ENCODE measurements at places on chromosomes 16 and 17. TPM values are rescaled to one million over a fixed set of nuclear protein-coding genes. Genes with fewer than 3 reads are reported as not detected.

Gene GPR142
- not detected for polyA plus RNA-seq

Gene GNAO1
- polyA plus RNA-seq = 0.15 TPM

Gene NACA2
- not detected for polyA plus RNA-seq

Gene OR1E2
- polyA plus RNA-seq = not detected

Gene PIMREG
- polyA plus RNA-seq = 19.6 TPM

Gene RHBDL3
- polyA plus RNA-seq = 0.39 TPM

Gene KCTD11
- polyA plus RNA-seq = 12.1 TPM

- no peak for DNase-seq
- H3K27me3 ChIP-seq = peaks cover 36% of the 10 kb centered on the region
- H3K4me3 ChIP-seq = no peak overlapping the region
- no peaks in the 10 kb centered on the region for H3K4me1 ChIP-seq
- no peaks in the 10 kb centered on the region for H3K36me3 ChIP-seq
These were observed 24.7 kb upstream of the CDRT15 start for GRCh38 chr17:14261406-14261805.

DNA sequence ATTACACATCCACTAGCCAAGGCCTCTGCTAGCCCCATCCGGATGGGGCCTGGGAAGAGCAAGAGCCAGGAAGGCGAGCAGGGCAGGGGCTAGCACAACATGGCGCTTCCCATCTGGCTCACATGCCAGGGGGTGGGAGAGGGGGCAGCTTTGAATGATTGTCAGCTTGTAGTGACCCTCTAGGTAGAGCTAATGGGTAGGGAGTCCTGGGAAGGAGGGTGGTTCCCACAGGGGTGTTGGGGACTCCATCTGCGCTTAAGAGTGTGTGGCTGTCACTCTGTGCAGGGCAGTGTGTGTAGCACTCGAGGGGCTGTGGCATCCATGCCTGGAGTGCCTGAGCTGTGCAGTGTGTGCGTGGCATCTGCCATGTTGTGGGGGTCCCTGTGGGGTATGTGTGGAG, 24.5 kb downstream of the ARHGAP23 start:
- H3K27me3 ChIP-seq = no peaks in the 10 kb centered on the region
- peak overlapping the region; percentile 74 for H3K27ac ChIP-seq

DNA sequence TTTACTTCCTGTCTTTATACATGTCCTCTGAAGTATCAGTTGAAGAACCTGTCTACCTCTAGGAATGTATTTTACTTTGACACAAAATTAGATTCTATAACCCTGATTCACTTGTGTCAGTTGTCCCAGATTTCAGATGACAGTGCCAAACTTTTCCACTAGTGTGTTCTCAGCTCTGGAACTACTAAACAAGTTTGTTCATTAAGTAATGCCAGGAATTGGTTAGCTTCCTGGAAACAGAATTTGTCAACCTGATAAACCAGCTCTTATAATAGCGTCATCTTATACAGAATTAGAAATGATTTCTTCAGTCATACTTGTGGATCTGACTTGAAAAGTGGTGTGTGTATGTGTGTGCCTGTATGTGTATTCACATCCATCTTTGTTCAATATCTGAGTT, 7.4 kb downstream of the MAP3K3 start:
- H3K27me3 ChIP-seq = no peaks in the 10 kb centered on the region
- peaks cover 20% of the 10 kb centered on the region for H3K36me3 ChIP-seq
- no peak overlapping the region for H3K27ac ChIP-seq
- DNase-seq = no peak
- no peak overlapping the region for H3K4me3 ChIP-seq
- 0 out of 2 replicates have a peak, but pooled peaks cover 17% of the 10 kb centered on the region for H3K4me1 ChIP-seq

GRCh38 chr17:11506635-11507034, 91.6 kb upstream of the DNAH9 start:
- no peak overlapping the region for H3K27ac ChIP-seq
- no peak overlapping the region for H3K4me3 ChIP-seq
- no peaks in the 10 kb centered on the region for H3K4me1 ChIP-seq
- no peaks in the 10 kb centered on the region for H3K36me3 ChIP-seq
- no peak for DNase-seq
- H3K27me3 ChIP-seq = no peaks in the 10 kb centered on the region

- peaks cover 8% of the 10 kb centered on the region for H3K36me3 ChIP-seq
- H3K27me3 ChIP-seq = no peaks in the 10 kb centered on the region
- H3K27ac ChIP-seq = peak overlapping the region; percentile 86
- DNase-seq = peak; percentile 87
- peaks cover 12% of the 10 kb centered on the region for H3K4me1 ChIP-seq
These were observed 240 bp downstream of the WBP2 start for GRCh38 chr17:75854881-75855309.

GRCh38 chr17:77365584-77366186, 224.9 kb downstream of the SEC14L1 start:
- H3K36me3 ChIP-seq = no peaks in the 10 kb centered on the region
- H3K27me3 ChIP-seq = no peaks in the 10 kb centered on the region
- H3K27ac ChIP-seq = peak overlapping the region; percentile 97
- DNase-seq = peak; percentile 48
- H3K4me3 ChIP-seq = no peak overlapping the region

GRCh38 chr17:17738901-17739300, 57.6 kb downstream of the RAI1 start:
- peaks cover 69% of the 10 kb centered on the region for H3K4me1 ChIP-seq
- DNase-seq = no peak
- H3K27me3 ChIP-seq = no peaks in the 10 kb centered on the region
- H3K36me3 ChIP-seq = no peaks in the 10 kb centered on the region
- no peak overlapping the region for H3K4me3 ChIP-seq

GRCh38 chr17:26775219-26775822, 518.6 kb upstream of the WSB1 start:
- DNase-seq = no peak
- no peak overlapping the region for H3K4me3 ChIP-seq
- no peak overlapping the region for H3K27ac ChIP-seq
- H3K27me3 ChIP-seq = no peaks in the 10 kb centered on the region
- H3K4me1 ChIP-seq = no peaks in the 10 kb centered on the region

DNA sequence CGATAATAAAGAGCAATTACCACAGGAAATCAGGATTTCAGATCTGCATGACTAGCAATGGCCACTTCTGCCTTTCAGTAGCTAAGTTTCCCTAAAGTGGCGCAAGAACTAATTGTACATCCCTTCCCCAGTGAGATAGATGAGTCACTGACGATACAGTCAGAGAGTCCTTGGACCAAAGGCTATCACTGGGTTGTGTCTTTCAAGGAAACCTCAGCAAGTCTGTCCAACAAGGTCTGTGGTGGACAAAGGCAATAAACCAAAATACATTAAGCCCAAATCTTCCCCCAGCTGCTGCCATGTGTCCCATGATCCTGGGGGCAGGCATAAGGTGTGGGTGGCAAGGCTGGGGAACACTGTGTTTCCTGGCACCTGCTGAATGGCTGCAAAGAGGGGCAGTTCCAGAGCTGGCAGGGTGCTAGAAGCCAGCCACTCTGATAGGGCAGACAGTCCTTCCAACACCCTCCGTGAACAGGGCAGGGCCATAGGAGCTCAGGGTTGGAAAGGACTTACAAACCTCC, 20.5 kb upstream of the MTMR4 start:
- DNase-seq = no peak
- no peaks in the 10 kb centered on the region for H3K36me3 ChIP-seq
- H3K4me1 ChIP-seq = 0 out of 2 replicates have a peak, but pooled peaks cover 5% of the 10 kb centered on the region
- H3K27me3 ChIP-seq = no peaks in the 10 kb centered on the region

DNA sequence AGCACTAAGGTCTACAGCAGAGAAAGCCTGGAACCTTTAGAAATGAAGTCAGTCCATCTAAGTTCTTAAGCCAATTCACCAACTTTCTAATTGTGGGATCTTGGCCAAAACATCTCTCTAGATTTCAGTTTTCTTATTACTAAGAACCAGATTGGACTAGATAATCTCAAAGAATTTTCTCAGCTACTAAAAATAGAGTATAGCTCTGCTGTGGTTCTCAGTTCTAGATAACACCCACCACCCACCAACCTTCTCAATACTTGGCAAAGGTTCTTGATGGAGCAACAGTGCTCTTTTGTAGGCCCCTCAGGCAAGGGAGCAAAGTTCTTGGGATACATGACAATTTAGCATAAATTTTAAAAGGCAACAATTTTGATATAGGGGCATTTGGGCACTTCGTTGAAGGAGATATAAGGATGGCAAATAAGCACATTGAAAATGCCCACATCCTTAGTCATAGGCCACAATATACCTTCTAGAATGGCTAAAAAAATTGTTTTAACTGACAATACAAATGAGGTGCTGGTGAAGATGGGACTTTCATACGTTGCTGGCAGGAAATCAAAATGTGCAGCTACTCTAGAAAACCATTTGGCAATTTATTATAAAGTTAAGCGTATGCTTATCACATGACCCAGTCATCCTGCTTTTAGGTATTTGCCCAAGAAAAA, 74.4 kb upstream of the TMEM132E start:
- no peaks in the 10 kb centered on the region for H3K36me3 ChIP-seq
- DNase-seq = no peak
- no peak overlapping the region for H3K4me3 ChIP-seq
- no peaks in the 10 kb centered on the region for H3K4me1 ChIP-seq
- H3K27ac ChIP-seq = no peak overlapping the region
- no peaks in the 10 kb centered on the region for H3K27me3 ChIP-seq

DNA sequence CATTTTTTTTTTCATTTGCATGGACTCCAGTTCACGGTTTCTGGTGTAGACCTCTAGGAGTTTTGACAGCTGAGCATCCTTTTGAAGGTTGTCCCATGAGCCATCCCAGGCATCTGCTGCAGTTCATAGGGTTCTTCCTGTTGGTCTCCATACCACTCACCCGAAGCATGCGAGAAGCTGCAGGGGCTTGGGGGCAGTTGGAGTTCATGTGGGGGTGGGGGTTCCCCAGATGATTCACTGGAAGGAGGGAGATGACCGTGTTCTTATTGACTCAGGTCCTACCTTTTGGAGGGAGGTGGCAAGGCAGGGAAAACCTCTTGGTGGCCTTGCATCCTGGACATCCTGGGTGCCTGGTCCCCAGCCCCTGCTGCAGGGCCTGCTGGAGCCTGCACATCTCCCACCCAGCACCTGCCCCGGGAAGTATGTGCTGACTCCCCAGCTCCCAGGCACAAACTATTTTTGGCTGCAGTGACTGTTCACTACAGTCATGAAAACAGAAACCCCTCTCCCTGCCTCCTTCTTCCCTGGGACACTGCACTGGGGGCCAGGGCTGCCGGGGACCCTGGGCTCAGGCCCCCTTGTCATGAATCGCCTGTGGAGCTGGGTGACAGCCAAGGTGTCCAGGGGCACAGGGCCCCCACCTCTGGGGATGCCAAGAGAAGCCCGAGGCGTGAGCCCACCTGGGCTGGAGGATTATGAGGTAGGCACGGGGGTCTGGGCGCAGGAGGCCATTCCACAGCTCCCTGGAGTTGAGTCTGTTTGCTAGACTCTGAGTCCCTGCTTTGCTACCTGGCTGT, 64.9 kb upstream of the LGALS9 start:
- H3K4me1 ChIP-seq = peaks cover 3% of the 10 kb centered on the region
- no peak overlapping the region for H3K27ac ChIP-seq
- no peak for DNase-seq
- no peak overlapping the region for H3K4me3 ChIP-seq
- H3K27me3 ChIP-seq = no peaks in the 10 kb centered on the region

- H3K4me1 ChIP-seq = no peaks in the 10 kb centered on the region
- H3K27me3 ChIP-seq = no peaks in the 10 kb centered on the region
- H3K4me3 ChIP-seq = no peak overlapping the region
- no peaks in the 10 kb centered on the region for H3K36me3 ChIP-seq
- DNase-seq = peak; percentile 28
These were observed 8.6 kb upstream of the TSPOAP1 start for GRCh38 chr17:58337210-58337599.

DNA sequence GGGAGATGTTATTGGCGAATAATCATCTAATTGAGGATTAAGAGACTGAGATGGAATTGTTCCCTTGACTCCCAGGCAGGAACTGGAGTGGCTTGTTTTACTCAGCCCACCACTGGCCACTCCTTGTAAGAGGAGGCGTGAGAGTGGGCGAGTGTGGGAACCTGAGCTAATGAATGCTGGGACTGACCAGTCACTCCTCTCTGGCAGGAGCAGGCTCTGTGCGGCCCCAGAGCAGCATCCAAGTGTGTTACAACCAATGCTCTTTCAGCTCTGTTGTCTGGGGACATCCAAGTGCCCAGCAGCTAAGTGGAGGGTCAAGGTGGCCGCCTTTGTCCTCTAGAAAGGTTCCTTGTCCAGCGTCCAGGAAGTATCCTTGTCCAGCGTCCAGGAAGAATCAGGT, 739.9 kb downstream of the CDH8 start:
- no peaks in the 10 kb centered on the region for H3K36me3 ChIP-seq
- DNase-seq = no peak
- H3K4me1 ChIP-seq = no peaks in the 10 kb centered on the region

- no peaks in the 10 kb centered on the region for H3K36me3 ChIP-seq
- no peak overlapping the region for H3K27ac ChIP-seq
- DNase-seq = no peak
- no peaks in the 10 kb centered on the region for H3K27me3 ChIP-seq
These were observed 206.5 kb upstream of the CDH5 start for GRCh38 chr16:66159987-66160386.

DNA sequence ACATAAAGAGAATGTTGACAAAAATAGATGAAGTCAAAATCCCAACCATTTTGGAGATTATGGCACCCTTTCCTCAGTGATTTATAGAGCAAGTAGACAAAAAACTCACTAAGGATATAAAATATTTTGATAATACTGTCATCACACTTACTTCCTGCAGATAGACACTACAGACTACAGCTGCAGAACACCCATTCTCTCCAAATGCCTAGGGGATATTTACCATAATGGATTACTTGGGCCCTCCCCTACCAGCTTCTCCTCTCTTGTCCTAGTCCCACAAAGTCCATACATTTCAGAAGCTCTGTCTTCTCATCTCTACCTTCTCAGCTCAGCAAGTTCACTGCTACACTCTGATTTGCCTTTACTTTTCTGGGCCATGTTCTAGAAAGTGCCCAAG, 37.2 kb upstream of the CCNF start:
- H3K36me3 ChIP-seq = no peaks in the 10 kb centered on the region
- peaks cover 12% of the 10 kb centered on the region for H3K27me3 ChIP-seq
- DNase-seq = no peak
- peak overlapping the region; percentile 36 for H3K27ac ChIP-seq

DNA sequence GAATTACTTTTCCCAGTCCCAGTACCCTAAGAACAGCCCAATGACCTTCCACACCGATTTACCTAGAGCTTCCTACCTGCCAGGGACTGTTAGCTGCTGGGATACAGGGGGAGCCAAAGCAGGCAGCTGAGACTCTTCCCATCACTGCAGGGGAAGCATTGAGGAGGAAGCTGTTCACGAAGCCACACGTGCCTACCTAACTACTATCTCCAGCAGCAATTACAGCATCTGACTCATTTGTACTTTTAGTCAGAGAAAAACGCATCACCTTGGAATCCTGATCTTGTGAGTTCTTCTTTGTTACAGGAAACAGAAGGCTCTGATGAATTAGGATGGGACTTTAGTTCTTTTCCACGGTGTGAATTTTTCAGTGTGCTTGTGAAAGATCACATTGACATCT, 113.7 kb upstream of the DHX40 start:
- no peak for DNase-seq
- no peak overlapping the region for H3K4me3 ChIP-seq
- no peak overlapping the region for H3K27ac ChIP-seq
- H3K4me1 ChIP-seq = no peaks in the 10 kb centered on the region
- no peaks in the 10 kb centered on the region for H3K36me3 ChIP-seq

GRCh38 chr17:55426851-55427586, 5.4 kb upstream of the MMD start:
- no peaks in the 10 kb centered on the region for H3K4me1 ChIP-seq
- DNase-seq = no peak
- H3K27ac ChIP-seq = no peak overlapping the region

Data from SK-N-SH (cell line).